ENCODE measurements at places on chromosomes 16 and 17. TPM values are rescaled to one million over a fixed set of nuclear protein-coding genes. Genes with fewer than 3 reads are reported as not detected.

DNA sequence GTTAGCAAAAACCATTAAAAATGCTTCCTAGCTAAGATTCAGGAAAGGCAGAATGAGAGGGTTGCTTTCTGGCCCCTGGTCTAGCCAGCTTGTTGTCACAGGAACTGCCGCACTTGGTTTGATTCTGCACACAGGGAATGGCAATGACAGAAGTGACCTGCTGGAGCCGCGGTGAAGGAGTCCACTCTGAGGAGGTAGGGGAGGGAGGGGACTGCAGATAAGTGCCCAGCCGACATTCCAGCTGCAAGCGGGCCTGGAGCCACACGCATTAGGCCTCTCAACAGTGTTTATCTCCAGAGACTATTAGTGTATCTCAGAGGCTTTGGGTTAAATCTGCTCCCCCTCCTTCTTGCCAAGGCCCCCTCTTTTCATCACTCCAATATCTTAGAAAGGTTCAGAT, 38.6 kb downstream of the CDRT15 start:
- H3K27ac ChIP-seq, result peak overlapping the region; percentile 67
- no peak overlapping the region for H3K4me3 ChIP-seq
- no peaks in the 10 kb centered on the region for H3K36me3 ChIP-seq
- peak; percentile 78 for DNase-seq
- peaks cover 38% of the 10 kb centered on the region for H3K4me1 ChIP-seq

DNA sequence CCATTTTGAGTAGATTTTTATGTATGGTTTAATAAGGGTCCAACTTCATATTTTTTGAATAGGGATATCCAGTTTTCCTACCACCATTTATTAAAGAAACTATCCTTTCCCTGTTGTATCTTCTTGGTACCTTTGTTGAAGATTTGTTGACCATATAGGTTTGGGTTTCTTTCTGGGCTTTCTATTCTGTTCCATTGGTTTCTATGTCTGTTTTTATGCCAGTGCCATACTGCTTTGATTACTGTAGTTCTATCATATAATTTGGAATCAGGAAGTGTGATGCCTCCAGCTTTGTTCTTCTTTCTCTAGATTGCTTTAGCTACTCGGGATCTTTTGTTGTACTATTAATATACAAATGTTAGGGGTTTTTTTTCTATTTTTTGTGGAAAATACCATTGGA, 46.5 kb downstream of the PPM1E start:
- no peak for DNase-seq
- no peaks in the 10 kb centered on the region for H3K4me1 ChIP-seq
- no peaks in the 10 kb centered on the region for H3K27me3 ChIP-seq
- H3K27ac ChIP-seq, result no peak overlapping the region

- no peak for DNase-seq
- H3K27ac ChIP-seq, result no peak overlapping the region
- H3K27me3 ChIP-seq, result no peaks in the 10 kb centered on the region
- no peak overlapping the region for H3K4me3 ChIP-seq
- H3K4me1 ChIP-seq, result no peaks in the 10 kb centered on the region
These were observed 35.9 kb downstream of the DNAJA2 start for GRCh38 chr16:46937536-46937935.

GRCh38 chr17:29094101-29094708, 51.3 kb downstream of the PIPOX start:
- no peak overlapping the region for H3K4me3 ChIP-seq
- H3K36me3 ChIP-seq, result peaks cover 100% of the 10 kb centered on the region
- no peaks in the 10 kb centered on the region for H3K4me1 ChIP-seq
- no peak overlapping the region for H3K27ac ChIP-seq

DNA sequence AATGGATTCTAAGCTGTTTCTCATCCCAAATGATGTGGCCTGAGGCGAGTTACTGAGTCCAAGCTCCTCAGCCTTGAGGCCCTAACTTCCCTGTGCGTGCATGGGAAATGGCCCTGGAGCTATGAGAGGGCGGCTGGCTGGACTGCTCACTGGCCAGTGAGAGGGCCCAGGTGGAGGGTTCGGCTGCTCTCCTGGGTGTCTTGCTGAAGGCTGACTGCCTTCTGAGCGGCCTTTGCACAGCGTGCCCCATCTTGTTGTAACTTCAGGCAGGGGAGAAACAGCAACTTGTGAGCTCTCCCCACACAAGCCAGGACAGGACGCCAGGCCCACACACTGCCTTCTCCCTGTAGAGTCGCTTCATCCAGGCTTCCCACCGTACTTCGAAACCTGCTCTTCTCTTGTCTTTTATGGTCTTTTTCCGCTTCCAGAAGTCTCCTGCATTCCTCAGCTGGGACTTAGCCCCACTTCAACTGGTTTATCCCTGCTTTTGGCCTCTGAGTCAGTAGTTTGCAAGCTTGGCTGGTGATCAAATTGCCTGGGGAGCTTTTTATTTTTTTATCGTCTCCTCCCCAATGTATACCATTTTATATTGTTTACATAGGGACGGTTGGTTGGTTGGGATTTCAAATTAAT, 13.3 kb downstream of the CDH3 start:
- no peaks in the 10 kb centered on the region for H3K36me3 ChIP-seq
- H3K27ac ChIP-seq, result no peak overlapping the region
- H3K4me1 ChIP-seq, result no peaks in the 10 kb centered on the region
- no peak overlapping the region for H3K4me3 ChIP-seq

The PNMT gene
- total RNA-seq, result 3.9 TPM
